ENCODE measurements at places on chromosomes 3 and 15. TPM values are rescaled to one million over a fixed set of nuclear protein-coding genes. Genes with fewer than 3 reads are reported as not detected.

Gene HRG
- total RNA-seq: not detected

Gene NUSAP1
- total RNA-seq: 3.1 TPM

Gene EEF1AKMT4
- total RNA-seq: 1.3 TPM

Gene ADCY5
- 16.8 TPM for total RNA-seq

Gene SCAANT1
- total RNA-seq: not detected

Gene GOLGA8G
- total RNA-seq: not detected

Gene WDR72
- total RNA-seq: not detected

Gene CCR2
- total RNA-seq: 3.7 TPM

Measured in sciatic nerve (tissue), 2 donors.